ENCODE measurements at places on chromosomes 4 and X. TPM values are rescaled to one million over a fixed set of nuclear protein-coding genes. Genes with fewer than 3 reads are reported as not detected.

Gene HELT
- total RNA-seq: not detected

GRCh38 chrX:24676403-24677024, 17.2 kb upstream of the POLA1 start:
- DNase-seq: no peak

- no peak for DNase-seq
Observed at GRCh38 chr4:72351521-72351920, 217.5 kb downstream of the ADAMTS3 start.

DNA sequence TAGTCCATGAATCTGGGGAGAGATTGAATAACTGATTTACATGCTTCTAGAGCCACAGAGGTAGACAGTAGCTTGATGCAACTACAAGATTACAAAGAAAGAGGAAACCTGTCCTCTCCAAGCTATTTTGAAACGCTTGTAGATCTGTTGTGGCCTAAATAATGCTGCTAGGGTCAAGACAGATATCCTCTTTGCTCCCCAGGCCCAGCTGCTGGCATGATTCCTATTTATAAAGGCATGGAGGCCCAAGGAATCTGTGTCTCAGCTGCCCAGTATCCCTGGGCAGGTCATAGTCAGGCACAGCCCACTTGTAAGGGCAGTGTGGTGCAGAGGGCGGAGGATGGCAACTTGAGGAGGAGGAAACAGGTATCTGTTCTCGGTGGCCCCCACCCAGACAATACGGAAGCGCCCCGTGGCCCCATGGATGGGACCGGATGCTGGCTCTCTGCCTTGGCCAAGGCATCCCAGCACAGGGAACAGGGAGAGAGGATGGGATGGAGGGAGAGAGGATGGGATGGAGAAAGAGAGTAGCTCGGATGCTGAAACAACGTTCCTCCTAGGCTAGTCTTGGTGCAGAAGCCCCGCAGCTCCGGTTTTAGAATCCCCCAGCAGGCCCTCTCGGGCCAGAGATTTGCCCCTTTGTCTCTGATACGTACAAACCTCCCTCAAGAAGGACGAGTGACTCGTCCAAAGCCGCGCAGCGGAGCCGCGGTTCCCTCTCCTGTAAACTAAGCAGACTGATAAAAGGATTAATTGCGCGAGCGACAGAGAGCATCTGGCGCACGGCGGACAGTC, 767 bp upstream of the SMIM20 start:
- DNase-seq: peak; percentile 48

DNA sequence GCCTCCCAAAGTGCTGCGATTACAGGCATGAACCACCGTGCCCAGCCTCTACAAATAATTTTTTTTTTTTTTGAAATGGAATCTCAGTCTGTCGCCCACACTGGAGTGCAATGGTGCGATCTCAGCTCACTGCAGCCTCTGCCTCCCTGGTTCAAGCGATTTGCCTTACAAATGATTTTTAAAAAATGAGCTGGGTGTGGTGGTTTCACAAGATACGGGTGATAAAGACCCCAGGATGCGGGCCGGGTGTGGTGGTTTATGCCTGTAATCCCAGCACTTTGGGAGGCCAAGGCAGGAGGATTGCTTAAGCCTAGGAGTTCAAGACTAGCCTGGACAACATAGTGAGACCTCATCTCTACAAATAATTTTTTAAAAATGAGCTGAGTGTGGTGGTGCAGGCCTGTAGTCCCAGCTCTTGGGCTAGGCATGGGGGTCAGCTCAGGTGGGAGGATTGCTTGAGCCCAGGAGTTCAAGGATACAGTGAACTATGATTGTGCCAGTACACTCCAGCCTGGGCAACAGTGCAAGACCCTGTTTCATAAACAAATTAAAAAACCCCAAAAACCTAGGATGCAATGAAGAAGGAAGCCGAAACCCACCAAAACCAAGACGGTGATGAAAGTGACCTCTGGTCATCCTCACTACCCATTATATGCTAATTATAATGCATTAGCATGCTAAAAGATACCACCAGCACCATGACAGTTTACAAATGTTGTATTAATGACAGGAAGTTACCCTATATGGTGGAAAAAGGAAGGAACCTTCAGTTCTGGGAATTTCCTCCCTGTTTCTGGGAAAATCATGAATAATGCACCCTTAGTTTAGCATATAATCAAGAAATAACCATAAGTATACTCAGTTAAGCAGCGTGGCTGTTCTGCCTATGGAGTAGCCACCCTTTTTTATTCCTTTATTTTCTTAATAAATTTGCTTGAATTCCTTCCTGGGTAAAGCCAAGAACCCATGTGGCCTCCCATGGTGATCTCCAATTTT, 27.7 kb downstream of the PDGFRA start:
- DNase-seq: no peak

Gene NRK
- total RNA-seq: 0.10 TPM

DNA sequence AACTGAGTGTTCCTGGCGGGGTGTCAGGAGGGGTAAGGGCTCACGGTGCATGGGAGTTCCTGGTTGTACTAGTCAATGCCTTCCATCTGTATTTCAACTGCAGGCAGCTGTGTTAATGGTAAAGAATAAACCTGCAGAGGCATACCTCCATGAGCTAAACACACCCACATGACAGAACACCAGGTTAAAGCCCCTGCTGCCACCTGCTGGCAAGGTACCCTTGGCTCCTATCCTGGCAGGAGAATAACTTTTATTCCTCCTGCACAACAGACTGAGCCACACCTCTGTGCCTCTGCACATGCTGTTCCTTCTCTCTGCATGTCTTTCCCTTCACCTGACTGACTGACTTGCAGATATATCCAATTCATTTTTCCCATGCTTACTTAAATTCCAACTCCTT, 11.1 kb downstream of the ITIH6 start:
- DNase-seq: peak; percentile 51

- no peak for DNase-seq
Observed at GRCh38 chr4:153916273-153916755, 127.4 kb upstream of the SFRP2 start.

GRCh38 chr4:55554453-55555030, 7.8 kb upstream of the CLOCK start:
- no peak for DNase-seq

- no peak for DNase-seq
Observed at GRCh38 chr4:63275491-63275890, 1133.8 kb downstream of the TECRL start.

Gene STOX2
- total RNA-seq: 3.8 TPM

Gene TREX2
- total RNA-seq: 0.23 TPM

Gene CT45A3
- total RNA-seq: not detected

Gene RASGEF1B
- 23.6 TPM for total RNA-seq

- DNase-seq: no peak
Observed at GRCh38 chr4:101643186-101643837, 147.2 kb upstream of the BANK1 start.

Gene IGSF1
- total RNA-seq: 0.40 TPM

- no peak for DNase-seq
Observed at GRCh38 chr4:30757357-30757756, 37.2 kb downstream of the PCDH7 start.

Measured in left lobe of liver (tissue), 2 donors.